ENCODE measurements at places on chromosomes 2 and 18.

DNA sequence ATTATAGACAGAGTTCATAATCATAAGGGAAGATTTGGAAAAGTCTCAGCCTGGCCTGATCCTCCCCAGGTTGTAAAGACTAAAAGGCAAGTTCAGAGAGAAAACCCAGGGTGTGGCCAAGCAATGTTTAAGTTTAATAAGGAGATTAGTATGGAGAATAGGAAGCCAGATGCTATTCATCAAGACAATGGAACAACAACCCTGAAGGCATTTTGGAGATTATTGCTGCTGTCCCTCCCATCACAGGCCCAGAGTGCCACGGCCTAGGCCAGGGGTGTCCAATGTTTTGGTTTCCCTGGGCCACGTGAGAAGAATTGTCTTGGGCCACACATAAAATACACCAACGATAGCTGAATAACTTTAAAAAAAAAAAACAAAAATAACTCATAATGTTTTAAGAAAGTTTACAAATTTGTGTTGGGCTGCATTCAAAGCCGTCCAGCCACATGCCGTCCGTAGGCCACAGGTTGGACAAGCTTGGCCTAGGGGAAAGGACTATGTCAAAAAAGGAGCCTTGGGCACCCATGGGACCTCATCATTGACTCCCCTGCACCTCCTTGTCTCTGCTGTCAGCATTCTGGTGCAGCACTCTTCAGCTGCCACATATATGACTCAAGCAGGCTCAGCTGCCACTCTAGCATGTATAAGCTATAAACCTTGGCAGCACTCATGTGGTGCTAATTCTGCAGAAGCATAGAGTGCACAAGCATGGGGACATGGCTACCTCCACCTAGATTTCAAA lies 20.8 kb downstream of the DPP4 start:
- no peak for DNase-seq

GRCh38 chr2:68059784-68060525 lies 2.8 kb downstream of the C1D start:
- DNase-seq = peak; percentile 6

- DNase-seq = peak; percentile 72
Measured at GRCh38 chr2:5617796-5618195, 74.4 kb upstream of the SOX11 start.

DNA sequence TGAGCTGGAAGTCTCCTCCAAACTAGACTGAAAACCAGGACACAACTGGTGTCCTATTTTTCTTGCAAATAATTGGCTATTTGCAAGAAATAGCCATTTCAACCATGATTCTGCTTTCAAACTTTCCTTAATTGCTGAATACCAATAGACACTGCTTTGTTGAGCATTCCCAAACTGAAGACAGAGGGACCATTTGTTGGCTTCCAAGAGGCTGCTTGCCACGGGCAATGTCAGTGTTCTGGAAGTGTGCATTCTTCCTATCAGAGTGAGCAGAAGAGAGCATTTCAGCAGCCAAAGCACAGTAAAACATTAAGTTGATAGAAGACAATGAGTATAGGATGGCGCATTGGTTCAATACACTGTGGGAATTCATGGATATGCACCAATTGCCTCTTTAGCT lies 360.5 kb upstream of the RGPD4 start:
- DNase-seq = no peak

DNA sequence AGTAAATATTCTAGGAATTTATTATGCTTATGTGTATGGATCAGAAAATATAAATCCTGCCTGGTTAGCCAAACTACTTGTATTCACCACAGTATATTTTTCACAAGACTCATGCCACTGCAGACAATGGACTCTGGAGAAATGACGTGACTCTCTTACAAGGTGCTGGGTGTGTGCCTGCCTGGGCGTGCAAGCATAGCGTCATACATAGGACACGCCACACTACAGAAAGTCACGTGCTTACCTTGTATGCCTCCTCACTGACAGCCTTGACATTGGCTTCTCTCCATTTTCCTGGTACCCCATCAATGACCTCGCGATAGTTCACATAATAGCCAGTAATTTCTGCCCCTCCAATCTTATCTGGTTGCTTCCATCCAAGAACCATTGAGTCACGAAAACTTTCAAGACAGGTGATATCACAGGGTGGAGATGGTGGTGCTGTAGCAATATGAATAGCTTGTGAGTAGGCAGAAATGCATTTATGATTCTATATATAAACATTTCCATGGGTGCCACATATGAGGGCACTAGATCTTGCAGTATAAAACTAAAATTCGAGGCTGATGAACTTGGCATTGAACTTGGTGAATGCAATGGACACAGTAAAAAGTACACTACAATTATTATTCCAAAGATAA lies 93.2 kb downstream of the MYOM1 start:
- DNase-seq = no peak

Data from myocyte (in vitro differentiated cells).